T-helper 17 cell (primary cell): ENCODE measurements at places on chromosomes 3 and 15. TPM values are rescaled to one million over a fixed set of nuclear protein-coding genes. Genes with fewer than 3 reads are reported as not detected.

PEX11A gene
- 0.16 TPM for total RNA-seq

RTP1 gene
- total RNA-seq: not detected

TGM5 gene
- total RNA-seq: not detected

FOXB1 gene
- 0.21 TPM for total RNA-seq

MYO5C gene
- 3.3 TPM for total RNA-seq

GPR87 gene
- total RNA-seq: not detected

GOLGA8R gene
- total RNA-seq: 2.0 TPM

STRC gene
- total RNA-seq: 1.8 TPM

PLA2G4E gene
- not detected for total RNA-seq

ACAD9 gene
- total RNA-seq: 37.0 TPM

TIGIT gene
- total RNA-seq: 13.3 TPM

FRG2C gene
- total RNA-seq: not detected

KY gene
- not detected for total RNA-seq

SEMA3B gene
- 1.8 TPM for total RNA-seq

SV2B gene
- total RNA-seq: 0.10 TPM

SNRPN gene
- total RNA-seq: 90.1 TPM

INSYN1 gene
- not detected for total RNA-seq
